ENCODE measurements at places on chromosomes 4 and X.

DNA sequence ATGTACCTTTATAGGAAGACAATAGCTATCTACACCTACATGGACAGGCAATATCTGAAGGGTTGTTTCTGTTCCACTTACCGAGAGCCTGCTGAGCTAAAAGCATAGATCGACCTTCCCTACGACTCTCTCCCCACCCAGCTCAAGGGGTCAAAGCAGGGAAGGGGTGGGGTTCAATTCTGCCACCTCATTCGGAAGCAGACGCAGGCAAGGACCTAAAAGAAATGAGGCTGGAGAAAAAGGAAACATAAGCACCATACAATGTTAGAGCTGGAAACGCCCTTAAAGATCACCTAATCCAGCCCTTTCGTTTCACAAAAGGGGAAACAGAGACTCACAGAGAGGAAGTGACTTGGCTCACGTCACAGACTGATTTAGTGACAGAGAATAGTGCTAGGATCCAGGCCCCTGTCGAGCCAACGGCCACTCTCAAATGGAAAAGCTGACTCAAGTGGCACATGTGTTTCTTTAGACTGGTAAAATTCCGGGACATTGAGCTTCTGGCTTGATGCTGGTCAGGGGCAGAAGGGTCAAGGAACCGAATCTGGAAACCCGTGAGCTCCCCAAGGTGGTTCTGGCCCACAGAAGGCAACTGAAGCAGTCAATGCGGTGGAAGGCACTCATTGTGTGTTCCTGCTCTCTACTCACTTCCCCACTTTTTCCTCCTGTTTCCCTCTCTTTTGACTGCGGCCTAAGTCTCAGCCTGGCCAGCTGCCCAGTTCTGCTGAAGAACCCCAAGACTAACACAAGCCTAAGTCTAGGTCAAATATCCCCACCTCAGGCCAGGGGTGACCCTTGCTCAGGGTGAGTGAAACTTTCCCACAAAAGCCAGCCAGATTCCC is 7.5 kb downstream of the SEPTIN6 start:
- peak; percentile 69 for DNase-seq

DNA sequence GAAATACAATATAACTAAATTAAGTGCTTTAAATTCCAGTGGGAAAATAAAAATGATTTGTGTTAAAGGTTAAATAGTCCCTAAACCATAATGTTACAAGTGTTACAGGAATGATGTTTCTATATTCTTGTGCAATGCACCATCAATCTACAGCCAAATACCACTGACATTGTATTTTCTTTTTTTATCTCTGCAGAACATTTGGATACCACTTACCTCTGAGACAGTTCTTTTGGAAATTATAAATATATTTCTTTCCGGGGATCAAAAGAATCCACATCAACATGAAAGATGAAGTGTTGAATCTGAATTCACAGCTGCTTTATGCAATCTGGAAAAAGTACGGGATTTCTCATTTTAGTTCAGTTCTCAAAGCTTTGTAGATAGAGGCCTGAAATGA is 518.3 kb upstream of the AGA start:
- DNase-seq = no peak

GRCh38 chrX:20026278-20026677 is 35.4 kb upstream of the BCLAF3 start:
- no peak for DNase-seq

DNA sequence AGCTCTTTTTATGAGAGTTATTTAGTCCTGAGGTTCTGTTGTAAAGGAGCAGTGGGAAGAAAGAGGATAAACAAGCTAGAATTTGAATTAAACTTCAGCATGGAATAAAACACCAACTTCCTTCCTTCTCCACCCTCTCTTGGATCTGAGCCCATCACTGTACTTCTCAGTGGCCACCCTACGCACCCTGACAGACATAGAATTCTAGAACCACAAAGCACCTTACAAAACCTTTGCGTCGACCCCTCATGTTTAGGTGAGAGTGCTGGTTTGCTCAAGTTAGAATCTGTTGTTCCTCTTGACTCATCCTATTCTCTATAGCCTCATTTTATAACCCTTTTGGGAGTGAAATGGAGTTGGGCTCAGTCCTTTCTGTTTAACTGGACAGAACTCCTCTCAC is 84.6 kb upstream of the RPL34 start:
- DNase-seq = no peak

DNA sequence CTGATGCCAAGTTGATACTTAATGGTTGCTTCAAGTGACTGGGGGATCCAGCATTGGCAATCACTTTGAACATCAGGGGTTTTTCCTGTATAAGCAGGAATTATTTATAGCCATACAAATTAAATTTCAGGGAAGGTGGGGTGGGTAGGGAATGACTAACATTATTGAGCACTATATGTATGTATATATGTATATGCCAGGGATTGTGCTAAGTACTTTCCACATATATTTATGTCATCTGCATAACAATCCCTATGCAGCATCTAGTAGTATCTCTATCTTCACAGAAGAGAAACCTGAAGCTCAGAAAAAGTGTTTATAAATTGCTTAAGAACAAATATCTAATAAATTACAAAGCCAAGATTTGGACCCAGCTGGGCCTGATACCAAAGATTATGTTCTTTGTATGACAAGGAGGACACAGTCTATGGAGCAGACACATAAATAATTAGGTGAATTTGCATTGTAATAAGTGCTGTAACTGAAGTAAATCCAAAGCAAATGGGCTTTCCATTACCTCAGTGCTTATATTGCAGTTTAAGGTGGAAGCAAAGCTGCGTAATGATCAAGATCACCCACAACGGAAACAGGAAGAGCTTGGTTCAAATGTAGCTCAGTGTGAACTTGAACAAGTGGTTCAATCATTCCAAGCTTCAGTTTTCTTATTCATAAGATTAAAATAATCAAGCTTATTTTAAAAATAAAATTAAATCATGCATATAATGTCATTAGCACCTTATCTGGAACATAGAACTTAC is 18.9 kb upstream of the RASGEF1B start:
- DNase-seq = peak; percentile 53

DNA sequence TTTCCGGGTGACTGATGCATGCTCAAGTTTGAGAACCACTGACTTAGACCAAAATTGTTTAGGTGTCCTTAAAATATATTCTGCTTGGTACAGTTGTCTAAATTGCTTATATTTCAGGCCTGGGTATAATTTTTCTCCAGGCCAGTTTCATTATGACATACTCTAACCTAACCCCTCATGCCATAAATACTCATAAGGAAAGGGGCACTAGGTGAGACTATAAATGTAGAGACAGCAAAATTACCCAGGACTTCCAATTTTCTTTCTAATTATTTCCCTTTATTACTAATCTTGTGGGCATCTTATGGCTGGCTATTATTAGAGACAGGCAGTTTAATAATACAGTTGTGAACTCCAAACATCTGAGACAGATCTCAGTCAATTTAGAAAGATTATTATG is 150.2 kb downstream of the RRAGB start:
- no peak for DNase-seq

DNA sequence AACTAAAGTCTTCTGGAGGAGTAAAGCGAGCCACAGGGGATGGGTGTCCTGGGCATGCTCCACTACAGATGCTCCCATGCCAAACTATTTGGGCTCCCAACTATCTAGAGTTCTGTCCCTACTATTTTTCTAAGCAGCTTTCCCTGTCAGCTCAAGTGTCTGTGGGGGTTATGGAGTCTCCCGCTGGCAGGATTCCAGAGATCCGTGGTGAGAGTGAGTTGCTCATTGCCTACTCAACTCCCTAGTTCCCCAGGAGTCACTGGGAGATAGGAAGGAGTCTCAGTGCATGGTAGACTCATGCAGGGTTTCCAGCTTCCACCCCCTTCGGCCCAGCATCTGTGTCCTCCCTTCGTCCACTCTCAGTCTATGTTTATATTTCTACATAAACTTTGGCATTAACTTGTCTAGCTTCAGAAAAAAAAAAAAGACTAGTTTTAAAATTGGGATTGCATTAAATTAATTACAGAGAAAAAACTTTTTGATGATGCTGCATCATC is 55.1 kb upstream of the INPP4B start:
- DNase-seq = no peak

DNA sequence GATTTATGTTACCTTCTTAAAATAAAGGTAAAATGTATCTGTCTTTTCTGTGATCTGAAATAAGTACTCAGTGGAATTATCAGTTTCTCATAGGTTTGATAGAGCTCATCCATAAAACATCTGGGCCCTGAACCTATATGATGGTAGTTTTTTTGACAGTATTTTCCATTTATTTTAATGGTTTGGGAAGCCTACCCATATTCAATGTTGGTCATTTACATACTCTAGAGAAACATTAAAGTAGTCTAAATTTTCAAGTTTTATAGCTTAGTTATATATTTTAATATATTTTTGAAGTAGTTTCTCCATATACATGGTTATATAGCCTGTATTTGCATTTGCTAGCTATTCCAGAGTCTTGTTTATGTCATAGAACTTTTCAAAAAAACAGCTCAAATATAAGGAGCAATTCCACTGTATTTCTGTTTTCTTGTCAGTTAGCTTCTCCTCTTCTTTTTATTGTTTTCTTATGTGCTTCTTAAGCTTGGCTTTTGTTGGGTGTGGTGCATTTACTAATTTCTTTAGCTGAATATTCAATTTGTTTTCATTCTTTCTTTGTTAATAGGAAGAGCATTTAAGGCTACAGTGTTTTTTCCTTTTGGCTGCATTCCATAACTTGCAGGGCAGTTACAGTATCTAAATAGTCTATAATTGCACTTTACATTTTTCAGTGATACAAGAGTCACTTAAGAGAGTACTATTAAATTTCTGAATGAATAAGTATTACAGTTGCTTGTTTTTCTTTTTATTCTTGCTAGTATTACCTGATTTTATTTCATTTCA is 181.4 kb downstream of the DKK2 start:
- no peak for DNase-seq

DNA sequence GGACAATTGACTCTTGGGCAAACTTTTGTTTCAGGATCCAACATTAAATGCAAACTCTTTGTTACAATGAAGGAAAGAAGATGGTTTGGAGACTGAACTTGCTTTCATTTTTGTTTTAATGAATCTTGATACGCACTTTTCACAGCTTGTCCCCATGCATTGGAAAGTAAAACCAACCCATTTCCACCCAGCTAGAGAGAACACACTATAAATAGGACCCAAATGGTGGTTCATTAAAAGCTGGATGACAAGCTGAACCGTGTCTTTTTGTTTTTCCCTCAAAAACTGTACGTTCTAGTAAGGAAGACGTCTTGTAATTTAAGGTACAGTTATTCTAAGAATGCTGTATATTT is 95.3 kb upstream of the EGFL6 start:
- DNase-seq = peak; percentile 17

DNA sequence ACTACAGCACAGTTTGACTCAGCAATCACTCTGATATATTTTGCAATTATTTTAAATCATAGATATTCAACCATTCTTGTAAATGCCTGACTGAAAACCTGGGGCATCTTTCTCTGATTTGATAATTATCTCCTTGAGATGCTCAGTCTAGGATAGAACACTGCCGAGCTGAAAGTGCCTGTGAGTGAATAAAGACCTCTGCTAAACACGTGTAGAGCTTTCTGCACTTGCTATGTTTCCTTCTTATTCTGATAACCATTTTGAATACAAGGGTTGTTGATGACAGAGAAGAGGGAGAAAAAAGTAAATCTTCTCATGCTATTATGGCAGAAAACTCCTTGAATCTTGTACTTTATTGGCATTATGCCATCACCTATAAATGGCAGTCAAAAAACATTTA is 1843.4 kb upstream of the IGFBP7 start:
- no peak for DNase-seq

- peak; percentile 28 for DNase-seq
These were observed 203.5 kb upstream of the TET2 start for GRCh38 chr4:104942990-104943743.

- DNase-seq = peak; percentile 11
These were observed 483.6 kb downstream of the BCOR start for GRCh38 chrX:39613997-39614679.

GRCh38 chr4:179372746-179373145 is 1930.5 kb upstream of the AGA start:
- no peak for DNase-seq

DNA sequence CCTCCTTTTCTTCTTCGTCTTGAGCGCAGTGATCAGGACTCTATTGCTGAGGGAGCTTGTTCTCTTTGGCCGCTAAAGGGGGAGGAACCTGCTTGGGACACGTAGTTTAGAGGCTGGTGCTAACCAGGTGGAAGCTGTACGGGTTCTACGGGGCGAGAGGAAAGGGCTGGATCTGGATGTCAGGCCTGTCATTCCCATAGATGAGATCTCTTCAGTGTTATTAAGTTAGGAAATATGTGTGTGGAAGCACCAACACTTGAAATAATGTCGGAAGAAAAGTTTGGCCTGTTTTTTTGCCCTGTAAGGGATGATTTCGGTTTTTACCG is 643 bp downstream of the SRP72 start:
- peak; percentile 36 for DNase-seq

DNA sequence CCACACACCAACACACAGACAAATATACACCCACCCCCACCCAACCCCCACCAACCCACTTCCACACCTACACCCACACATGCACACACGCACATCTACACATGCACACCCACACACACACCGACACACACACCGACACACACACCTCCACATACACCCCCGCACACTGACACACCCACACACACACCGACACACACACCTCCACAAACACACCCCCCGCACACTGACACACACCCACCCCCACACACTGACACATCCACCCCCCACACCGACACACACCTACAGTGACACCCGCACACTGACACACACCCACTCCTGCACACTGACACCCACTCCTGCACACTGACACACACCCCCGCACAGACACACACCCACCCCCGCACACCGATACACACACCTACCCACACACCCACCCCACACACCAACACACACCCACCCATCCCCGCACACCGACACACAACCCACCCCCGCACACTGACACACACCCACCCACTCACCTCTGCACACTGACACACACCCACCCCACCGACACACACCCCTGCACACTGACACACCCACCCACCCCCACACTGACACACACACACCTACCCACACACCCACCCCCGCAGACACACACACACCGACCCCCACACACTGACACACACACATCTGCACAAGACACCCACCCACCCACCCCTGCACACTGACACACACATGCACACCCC is 31.1 kb downstream of the FGFRL1 start:
- no peak for DNase-seq

DNA sequence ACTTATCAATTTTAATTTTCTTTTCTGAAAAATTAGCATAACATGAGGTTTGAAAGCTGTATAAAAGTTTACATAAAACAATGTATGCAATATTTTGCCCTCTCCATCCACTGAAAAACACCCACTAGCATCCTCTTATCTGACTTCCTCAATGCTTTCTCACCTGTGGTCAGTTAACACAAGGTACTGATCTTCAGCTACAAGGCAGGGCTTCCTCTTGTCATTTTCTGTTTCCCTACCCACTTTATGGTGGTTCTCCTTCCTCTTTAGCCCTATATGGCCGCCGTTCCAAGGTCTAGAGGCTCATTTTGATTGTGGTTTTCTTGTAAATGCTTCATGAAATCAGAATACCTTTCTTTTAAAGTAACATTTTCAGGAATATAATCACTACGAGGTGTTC is 618.6 kb upstream of the CPEB2 start:
- no peak for DNase-seq

DNA sequence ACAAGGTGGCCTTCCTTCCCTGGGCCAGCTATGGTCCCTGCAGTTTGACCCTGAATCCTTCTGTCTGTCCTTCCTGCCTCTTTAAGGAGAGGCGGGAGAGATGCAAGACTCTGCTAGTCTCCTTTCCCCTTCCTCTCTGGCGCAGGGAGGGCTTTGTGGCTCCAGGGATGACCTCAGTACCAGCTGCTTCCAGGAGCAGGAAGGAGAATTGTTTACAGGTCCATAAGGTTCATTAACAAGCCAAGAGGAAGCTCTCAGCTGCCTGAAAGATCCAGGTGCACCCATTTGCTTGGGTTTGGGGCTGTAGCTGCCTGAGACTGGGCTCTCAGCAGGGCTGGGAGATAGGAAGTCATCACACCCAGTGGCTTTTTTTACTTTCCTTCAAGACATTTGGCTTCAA is 4.0 kb upstream of the FATE1 start:
- no peak for DNase-seq

All from CD4-positive, alpha-beta T cell treated with Interleukin-12 subunit alpha and Interleukin-12 subunit beta, for 1 hour (primary cell).